ENCODE measurements at places on chromosomes 5 and 9. TPM values are rescaled to one million over a fixed set of nuclear protein-coding genes. Genes with fewer than 3 reads are reported as not detected.

Gene RORB
- total RNA-seq, result 0.38 TPM

Gene ARHGEF39
- total RNA-seq, result 1.3 TPM

Gene GFM2
- total RNA-seq, result 27.9 TPM

- H3K4me1 ChIP-seq, result peaks cover under 1% of the 10 kb centered on the region
- DNase-seq, result no peak
- H3K27ac ChIP-seq, result no peak overlapping the region
- H3K27me3 ChIP-seq, result no peaks in the 10 kb centered on the region
- H3K36me3 ChIP-seq, result no peaks in the 10 kb centered on the region
Observed at GRCh38 chr5:91438871-91439270, 55.8 kb upstream of the ARRDC3 start.

Gene ACOT12
- total RNA-seq, result not detected

GRCh38 chr9:1453636-1454035, 403.5 kb downstream of the DMRT2 start:
- H3K4me3 ChIP-seq, result no peak overlapping the region
- H3K4me1 ChIP-seq, result no peaks in the 10 kb centered on the region
- no peaks in the 10 kb centered on the region for H3K27me3 ChIP-seq
- no peaks in the 10 kb centered on the region for H3K36me3 ChIP-seq
- H3K27ac ChIP-seq, result no peak overlapping the region

Gene ALDH1A1
- total RNA-seq, result 0.57 TPM

DNA sequence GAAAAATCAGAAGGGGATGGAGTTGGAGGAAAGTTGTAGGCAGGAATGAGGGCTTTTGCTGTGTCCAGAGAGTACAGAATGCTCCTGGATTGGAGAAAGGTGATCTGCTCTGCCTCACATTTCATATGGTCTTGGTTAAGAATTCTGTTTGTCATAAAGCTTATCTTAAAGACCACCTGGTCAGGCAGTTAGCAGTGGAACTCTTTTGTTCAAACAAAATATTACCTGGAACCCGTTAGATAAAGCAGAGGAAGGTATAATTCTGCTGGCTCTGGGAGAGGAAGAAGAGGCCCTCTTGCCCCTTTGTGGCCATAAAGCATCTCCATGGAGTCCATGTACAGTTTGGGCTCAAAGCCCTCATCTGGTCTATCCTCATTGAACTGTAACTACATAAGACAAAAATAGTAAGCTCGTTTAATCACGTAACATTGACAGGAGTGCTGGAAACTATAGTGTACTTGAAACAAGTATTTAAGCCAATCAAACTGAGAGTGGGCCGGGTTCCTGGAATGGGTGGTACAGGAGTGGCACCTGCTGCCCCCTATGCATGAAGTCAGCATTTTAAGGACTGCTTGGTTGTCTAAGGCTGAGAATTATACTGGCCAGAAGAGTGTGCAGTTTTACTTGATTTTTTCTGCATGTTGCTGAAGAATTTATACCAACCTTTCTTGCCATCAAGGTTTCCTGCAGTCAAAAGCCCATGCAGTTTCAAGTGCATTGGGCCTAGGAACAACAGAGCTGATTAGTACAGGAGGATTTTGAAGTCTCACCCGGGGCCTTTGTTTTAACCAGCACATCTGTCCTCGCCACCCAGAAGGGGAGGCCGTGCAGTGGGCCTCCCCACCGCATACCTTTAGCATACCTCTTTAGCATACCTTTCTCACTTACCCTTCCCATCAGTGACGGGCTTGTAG, 39.9 kb downstream of the STXBP1 start:
- H3K4me1 ChIP-seq, result no peaks in the 10 kb centered on the region

Gene EQTN
- total RNA-seq, result not detected

Gene SMIM33
- total RNA-seq, result not detected

Gene ARSK
- 5.8 TPM for total RNA-seq

- no peak for DNase-seq
- no peak overlapping the region for H3K4me3 ChIP-seq
- H3K27ac ChIP-seq, result no peak overlapping the region
- H3K27me3 ChIP-seq, result no peaks in the 10 kb centered on the region
Observed at GRCh38 chr5:72599519-72600370, 92.5 kb upstream of the ZNF366 start.

DNA sequence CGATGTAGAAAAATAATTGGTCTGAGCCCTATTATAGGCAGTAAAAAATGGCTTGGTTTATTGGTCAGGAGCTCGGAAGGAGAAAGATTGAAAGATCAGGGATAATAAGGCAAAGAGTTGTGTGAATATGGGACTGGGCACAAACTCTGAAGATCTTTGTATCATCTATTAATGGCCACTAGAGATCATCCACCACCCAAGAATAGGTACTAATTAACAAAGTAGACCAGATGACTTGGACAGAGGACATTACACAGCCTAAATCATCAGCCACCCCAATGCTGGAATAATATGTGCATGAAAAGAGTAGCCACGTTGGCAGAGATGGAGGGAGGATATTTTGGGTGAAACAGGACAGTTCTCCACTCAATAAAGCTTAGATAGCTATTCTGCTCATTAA, 364.1 kb downstream of the EFNA5 start:
- no peaks in the 10 kb centered on the region for H3K4me1 ChIP-seq
- no peak overlapping the region for H3K4me3 ChIP-seq
- H3K27ac ChIP-seq, result no peak overlapping the region
- H3K36me3 ChIP-seq, result no peaks in the 10 kb centered on the region

Gene WDR38
- total RNA-seq, result not detected

- DNase-seq, result no peak
- H3K4me1 ChIP-seq, result no peaks in the 10 kb centered on the region
- no peak overlapping the region for H3K27ac ChIP-seq
- H3K36me3 ChIP-seq, result no peaks in the 10 kb centered on the region
- no peak overlapping the region for H3K4me3 ChIP-seq
- peaks cover 2% of the 10 kb centered on the region for H3K27me3 ChIP-seq
Observed at GRCh38 chr5:53463909-53464621, 16.4 kb upstream of the FST start.

Gene PDE6A
- not detected for total RNA-seq

Gene SLC45A2
- total RNA-seq, result not detected

GRCh38 chr5:143516249-143516648, 112.8 kb upstream of the NR3C1 start:
- H3K4me1 ChIP-seq, result no peaks in the 10 kb centered on the region
- DNase-seq, result no peak
- H3K4me3 ChIP-seq, result no peak overlapping the region
- no peaks in the 10 kb centered on the region for H3K36me3 ChIP-seq
- H3K27me3 ChIP-seq, result no peaks in the 10 kb centered on the region

DNA sequence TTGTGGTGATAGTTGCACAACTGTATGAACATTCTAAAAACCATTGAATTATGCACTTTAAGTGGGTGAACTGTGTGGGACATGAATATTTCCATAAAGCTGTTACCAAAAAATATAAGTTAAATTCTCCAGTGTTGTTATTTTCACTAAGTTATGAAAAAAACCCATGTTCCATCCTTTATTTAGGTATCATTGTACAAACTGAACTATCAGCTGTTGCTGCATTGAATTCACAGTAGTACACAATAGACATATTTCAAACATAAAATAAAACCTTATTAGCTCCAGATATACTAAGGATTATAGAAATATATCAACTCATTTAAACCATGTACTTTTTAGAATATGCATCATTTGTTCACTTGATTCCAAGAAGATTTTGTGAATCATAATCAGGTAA, 192.1 kb downstream of the COMMD10 start:
- no peak overlapping the region for H3K4me3 ChIP-seq
- no peak for DNase-seq
- H3K36me3 ChIP-seq, result no peaks in the 10 kb centered on the region
- no peak overlapping the region for H3K27ac ChIP-seq

GRCh38 chr9:33167972-33168461, 881 bp upstream of the B4GALT1 start:
- H3K4me3 ChIP-seq, result peak overlapping the region; percentile 56
- H3K4me1 ChIP-seq, result peaks cover 48% of the 10 kb centered on the region
- H3K36me3 ChIP-seq, result no peaks in the 10 kb centered on the region

DNA sequence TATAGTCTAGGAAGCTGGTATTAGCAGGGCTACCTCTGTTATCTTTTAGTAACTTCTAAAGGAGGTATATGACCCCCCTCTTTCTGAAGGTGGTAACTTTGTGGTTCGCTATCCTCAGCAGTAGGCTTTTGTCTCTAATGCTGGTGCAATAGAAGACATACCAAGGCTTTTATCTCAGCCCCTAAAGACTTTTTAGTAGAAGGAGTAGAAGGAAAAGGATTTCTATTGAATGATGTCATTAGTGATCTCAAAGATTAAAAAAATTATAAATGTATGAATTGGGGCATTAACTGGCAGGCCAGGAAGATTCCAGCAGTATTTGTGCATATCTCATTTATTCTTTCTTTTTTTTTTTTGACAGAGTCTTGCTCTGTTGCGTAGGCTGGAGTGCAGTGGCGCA, 78.2 kb downstream of the RAI14 start:
- no peak overlapping the region for H3K4me3 ChIP-seq
- H3K4me1 ChIP-seq, result no peaks in the 10 kb centered on the region
- no peaks in the 10 kb centered on the region for H3K36me3 ChIP-seq
- DNase-seq, result no peak
- no peaks in the 10 kb centered on the region for H3K27me3 ChIP-seq

GRCh38 chr5:2849429-2849828, 98.0 kb upstream of the IRX2 start:
- no peaks in the 10 kb centered on the region for H3K27me3 ChIP-seq
- H3K4me3 ChIP-seq, result no peak overlapping the region
- H3K36me3 ChIP-seq, result no peaks in the 10 kb centered on the region

DNA sequence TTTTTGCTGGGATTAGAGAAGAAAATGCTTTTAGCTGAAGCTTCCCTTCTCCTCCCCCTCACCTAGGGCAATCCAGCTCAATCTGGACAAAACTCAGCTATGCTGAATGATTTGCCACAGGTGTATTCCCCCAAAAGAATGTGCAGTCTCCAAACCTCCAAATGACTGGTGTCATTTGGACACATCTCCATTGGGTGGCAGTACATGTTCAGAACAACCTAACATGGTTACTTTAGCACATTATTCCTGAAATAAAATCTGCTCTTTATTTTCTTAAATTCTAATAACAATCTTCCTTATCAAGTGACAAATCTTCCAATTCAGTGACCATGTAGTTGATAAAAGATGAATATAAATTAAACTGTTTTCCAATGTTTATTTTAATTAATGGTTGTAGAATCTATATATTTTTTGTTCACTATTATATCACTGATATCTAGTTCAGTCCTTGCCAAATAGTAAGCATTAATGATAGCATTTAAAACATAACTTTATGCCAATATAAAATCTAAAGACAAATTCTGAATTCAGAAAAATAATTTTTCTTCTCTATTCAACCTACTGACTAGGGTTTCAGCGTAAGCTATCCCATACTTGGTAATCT, 61.3 kb upstream of the MOCS2 start:
- no peaks in the 10 kb centered on the region for H3K4me1 ChIP-seq
- H3K36me3 ChIP-seq, result no peaks in the 10 kb centered on the region
- no peak for DNase-seq

DNA sequence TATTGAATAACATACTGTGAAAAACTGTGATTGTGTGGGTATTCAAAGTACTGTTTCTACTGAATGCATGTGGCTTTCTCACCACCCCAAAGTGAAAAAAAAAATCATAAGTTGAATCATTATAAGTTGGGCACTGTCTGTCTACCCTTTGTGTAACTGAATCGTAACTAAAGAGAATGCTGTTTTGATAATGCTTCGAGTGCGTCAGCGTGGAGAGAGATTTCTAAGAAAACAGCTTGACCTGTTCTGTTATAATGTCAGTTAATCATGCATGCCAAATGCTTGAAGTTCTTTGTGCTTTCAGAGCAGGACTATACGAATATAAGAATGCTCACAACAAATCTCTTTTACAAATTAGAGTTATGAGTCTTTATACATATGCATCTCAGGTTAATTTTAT, 148.8 kb upstream of the SGCD start:
- H3K4me3 ChIP-seq, result no peak overlapping the region
- DNase-seq, result no peak
- no peaks in the 10 kb centered on the region for H3K36me3 ChIP-seq
- no peak overlapping the region for H3K27ac ChIP-seq

DNA sequence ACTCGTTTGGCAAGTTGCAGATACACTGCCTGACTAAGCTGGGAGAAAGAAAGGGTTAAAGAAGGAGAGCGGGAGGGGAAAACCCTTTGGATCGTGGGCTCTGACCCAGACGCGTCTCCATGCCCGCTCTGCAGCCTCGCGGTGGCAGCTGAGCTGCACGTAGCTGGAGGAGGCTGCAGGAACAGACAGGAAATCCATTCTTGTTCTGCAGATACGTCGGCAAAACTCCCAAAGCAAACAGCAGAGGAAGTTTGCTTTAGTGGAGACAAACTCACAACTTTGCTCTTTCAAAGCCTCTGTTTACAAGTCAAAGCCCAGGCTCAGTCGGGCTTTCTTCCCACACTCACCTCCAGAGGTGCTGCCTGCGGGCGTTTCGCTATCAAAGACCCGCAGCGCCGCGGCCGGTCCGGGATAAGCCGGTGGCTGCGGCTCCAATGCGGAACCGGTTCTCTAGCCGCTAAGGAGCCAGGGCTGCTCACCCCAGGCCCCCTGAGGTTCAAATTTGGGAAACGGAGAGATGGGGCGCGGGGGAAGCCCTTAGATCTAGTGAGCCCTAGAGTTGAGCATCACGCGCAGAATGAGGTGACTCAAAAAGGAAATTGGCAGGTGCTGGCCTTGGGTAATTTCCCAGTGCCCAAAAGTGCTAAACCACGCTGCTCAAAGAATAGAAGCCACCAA, 60.7 kb downstream of the MAT2B start:
- no peak overlapping the region for H3K27ac ChIP-seq
- H3K4me1 ChIP-seq, result peaks cover 15% of the 10 kb centered on the region
- peaks cover 12% of the 10 kb centered on the region for H3K27me3 ChIP-seq
- peak overlapping the region; percentile 21 for H3K4me3 ChIP-seq
- no peak for DNase-seq
- no peaks in the 10 kb centered on the region for H3K36me3 ChIP-seq

DNA sequence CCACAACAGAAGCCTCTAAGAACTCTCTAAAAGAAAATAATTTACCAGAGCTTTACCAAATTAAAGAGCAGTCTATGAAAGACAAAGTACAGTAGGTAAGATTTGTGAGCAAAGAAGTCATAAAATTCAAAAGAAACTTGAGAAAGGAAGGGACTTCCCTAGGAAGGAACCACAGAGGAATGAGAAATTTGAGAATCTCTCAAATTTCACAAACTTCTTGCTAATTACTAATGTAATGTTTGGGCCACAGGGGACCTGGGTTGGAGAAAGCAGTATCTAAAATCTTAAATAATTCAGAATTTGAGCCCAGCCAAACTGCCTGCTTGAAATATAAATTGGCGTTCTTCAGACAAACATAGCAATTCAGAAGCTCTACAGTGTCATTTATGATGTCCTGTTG, 225.0 kb upstream of the PRR16 start:
- no peak overlapping the region for H3K27ac ChIP-seq
- no peak for DNase-seq
- H3K27me3 ChIP-seq, result no peaks in the 10 kb centered on the region
- no peaks in the 10 kb centered on the region for H3K4me1 ChIP-seq
- no peak overlapping the region for H3K4me3 ChIP-seq

DNA sequence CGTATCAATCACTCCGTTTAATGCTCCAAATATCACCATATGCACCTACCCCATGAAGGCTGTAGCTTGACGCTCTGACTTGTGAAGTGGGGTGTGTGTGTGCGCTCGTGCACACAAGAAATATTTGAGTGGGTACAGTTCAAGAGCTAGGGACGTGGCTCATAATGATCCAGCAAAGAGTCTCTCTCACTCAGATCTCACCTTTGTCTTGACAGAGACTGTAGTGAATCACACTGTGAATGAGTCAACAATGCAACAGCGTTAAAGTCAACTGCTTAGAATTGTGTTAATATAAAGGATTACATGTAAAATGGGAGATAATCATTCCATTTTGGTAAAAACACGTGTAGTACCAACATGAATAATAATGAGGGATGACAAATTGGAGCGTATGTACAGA, 119.4 kb downstream of the MED27 start:
- no peaks in the 10 kb centered on the region for H3K4me1 ChIP-seq
- H3K36me3 ChIP-seq, result peaks cover 3% of the 10 kb centered on the region
- no peaks in the 10 kb centered on the region for H3K27me3 ChIP-seq

Data from natural killer cell (primary cell).